Activated CD4-positive, alpha-beta T cell treated with anti-CD3 and anti-CD28 coated beads for 24 hours (primary cell): ENCODE measurements at places on chromosomes 2 and 18.

- no peak for DNase-seq
These were observed 1923.6 kb upstream of the PIK3C3 start for GRCh38 chr18:40031435-40031834.

DNA sequence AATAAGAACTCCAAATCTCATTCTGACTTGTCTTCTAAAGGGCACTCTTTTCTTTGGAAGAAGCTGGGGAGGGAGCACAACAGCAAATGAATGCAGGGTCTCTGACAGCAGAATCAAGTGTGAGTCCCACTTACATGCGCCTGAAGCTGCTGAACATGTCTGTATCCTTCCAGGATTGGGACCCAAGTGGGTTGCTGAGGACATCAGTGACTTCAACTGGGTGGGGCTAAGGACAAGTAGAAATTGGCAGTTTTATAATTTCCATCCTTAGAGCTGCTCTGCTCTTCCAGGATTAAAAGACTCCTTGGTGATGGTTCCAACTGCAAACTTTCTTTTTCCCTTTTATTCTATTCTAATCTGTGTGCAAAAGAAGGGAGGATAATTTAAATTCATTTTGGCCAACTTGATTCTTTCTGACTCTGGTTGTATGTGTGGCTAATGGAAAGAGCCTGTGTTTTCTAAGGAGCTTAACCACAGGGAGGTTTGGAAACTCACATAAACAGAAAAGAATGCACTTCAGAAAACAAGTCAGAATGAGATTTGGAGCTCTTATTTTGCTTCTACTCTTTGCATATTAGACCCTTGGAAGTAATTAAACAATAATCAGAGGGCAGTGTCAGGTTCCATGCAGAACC lies 20.6 kb downstream of the ANTXR1 start:
- DNase-seq, result no peak

GRCh38 chr2:127324635-127325034 lies 30.7 kb upstream of the ERCC3 start:
- no peak for DNase-seq

DNA sequence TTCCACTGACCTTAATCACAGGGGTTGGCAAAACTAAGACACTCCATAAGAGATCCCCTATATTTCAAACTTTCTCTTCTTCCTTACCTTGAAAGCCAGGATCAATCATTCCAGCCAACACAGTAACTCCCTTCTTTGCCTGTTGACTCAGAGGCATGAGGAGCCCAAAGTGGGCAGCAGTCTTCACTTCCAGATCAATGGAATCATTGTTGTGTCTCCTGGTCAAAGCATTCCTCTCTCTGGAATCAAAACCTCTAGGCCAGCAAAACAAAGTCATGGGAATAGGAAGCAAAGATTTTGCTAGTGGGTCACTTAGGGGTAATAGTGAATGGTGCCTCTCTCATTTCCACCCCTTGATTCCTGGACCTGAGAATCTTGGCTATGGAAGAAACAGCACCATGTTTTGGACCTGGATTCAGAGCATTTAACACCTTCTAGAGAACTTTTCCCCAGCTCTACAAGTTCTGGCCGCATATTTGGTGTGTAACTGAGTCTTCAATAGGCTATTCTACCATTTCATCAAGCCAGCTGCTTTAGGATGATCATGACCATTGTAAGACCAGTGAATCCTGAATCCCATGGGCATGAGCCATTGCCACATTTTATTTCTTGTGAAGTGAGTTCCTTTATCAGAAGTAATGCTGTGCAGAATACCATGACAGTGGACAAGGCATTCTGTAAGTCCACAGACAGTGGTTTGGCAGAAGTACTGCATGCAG lies 65.7 kb upstream of the SERPINE2 start:
- no peak for DNase-seq

DNA sequence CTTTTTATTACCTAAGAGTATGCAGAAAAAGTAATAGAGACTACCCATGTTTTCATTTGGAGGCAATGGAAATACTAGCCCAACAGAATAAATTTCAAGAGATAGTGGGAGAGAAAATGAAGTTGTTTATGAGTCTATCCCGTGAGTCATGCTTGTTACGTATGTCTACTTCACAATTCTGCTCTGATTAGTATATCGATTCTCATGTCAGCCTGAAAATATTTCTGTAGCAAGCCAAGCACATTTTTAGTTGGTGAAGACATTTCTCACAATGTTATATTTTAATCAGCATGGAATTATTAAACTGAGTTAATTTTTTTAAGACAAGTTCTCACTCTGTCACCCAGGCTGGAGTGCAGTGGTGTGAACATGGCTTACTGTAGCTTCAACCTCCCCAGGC lies 346.1 kb downstream of the RPRM start:
- DNase-seq, result no peak

GRCh38 chr18:57014772-57015413 lies 132.0 kb upstream of the BOD1L2 start:
- DNase-seq, result no peak

DNA sequence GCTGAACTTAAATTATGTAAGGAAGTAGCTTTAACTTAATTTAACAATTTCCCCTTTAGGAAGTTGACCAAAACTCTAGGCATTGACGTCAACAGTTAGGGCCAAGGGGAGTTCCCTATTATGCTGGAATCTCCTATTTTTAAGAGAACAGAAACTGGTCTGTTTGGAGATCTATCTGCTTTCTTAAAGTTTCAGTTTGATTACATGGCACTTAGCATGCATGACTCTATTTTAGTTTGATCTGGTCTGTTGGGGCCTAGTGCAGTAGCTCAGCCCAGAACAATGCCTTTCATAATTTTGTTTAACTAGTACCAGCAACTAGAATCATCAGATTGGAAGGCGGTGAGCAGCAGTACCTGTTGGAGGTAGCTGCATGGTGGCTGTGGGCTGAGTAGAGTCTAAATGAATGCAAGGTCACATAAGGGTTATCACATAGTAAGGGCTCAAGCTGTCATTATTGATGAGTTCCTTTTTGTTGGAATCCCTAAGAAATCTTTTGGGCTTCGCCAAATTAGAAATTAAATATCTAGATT lies 60.5 kb upstream of the ZNG1B start:
- no peak for DNase-seq

DNA sequence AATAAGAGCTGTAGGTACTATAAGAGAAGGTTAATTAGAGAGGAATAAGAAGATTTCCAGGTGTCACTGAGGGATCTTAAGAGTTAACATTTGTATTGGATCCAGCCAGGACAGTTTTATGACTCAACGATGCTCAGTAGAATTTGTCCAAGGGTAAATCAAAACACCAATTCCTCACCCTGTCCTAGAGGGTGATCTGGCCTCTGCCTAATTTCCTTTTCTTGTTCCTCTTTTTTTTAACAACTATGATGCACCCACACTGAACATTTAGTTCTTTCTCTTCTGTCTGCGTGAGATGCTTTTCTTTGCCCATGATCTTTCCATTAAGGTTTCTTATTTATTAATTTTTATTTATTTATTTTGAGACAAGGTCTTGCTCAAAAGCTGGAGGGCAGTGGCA lies 92.0 kb downstream of the PMS1 start:
- no peak for DNase-seq

DNA sequence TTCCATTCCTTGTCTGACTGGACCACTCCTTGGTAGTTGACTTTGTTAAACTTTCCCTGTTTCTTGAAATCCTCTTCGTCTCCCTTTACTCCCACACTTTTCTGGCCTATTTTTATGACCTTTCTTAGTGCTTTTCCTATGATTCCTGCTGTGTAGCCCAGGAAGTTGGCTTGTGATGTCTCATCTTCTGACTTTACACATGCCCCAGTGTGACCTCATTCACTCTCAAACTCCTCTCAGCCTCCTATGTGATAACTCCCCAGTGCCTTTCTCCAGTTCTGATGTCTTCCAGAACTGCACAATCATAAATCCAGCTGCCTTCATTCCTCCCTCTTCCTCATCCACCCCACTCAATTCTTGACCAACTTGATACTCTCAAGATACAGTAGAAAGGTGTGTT lies 407.6 kb downstream of the TGIF1 start:
- no peak for DNase-seq

- no peak for DNase-seq
These were observed 166.9 kb upstream of the OSR1 start for GRCh38 chr2:19525313-19525712.

DNA sequence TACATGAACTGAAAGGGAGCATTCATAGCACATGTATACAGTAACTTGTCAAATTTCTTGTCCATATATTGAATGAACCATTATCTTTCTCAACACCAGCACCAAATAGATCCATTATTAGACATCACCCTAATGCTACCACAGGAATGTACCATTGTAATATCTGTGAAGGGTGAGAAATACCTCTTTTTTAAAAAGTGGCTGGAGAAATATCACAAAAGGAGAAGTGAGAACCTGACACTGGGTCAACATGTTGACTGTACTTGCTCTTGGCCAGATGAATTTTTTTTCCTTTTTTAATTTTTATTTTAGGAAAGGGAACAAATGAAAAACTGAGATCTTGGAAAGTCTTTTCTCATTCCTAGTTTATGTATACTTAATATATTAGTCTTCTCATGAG lies 63.5 kb downstream of the CAVIN2 start:
- no peak for DNase-seq

DNA sequence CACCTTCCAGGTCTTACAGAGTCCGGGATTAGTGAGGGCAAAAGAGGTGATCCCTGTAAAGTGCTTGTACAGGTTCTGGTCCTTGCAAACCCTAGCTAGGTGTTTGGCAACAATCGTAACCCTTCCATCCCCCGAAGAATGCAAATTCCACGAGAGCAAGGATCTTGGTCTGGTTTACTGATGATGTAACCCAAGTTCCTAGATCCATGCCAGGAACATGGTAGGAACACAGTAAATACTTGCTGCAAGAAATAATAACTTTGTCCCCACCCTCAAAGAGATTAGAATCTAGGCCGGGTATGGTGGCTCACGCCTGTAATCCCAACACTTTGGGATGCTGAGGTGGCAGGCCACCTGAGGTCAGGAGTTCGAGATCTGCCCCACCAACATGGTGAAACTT lies 6.8 kb upstream of the NEU2 start:
- DNase-seq, result no peak

DNA sequence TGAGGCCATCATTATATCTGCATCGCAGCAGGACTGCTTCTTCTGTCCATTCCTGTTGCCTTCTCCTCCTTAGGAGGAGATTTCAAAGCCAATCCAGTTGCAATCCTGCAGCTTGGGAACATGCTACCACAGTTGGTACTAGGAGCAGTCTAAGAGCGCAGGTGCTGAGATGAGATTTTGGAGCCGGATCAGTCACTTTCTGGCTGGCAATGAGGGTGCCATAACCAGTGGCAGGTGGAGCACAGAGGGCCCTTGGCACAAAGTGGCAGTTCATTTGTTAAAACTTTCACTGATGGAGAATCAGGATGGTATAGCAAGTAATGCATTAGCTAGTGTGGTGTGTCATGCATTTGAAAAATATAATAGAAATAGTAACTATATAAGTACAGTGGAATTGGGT lies 173.7 kb upstream of the ATP5MC3 start:
- no peak for DNase-seq

- DNase-seq, result no peak
These were observed 2.4 kb downstream of the OSR1 start for GRCh38 chr2:19355931-19356544.

- DNase-seq, result no peak
These were observed 81.3 kb downstream of the VWC2L start for GRCh38 chr2:214492152-214492551.

DNA sequence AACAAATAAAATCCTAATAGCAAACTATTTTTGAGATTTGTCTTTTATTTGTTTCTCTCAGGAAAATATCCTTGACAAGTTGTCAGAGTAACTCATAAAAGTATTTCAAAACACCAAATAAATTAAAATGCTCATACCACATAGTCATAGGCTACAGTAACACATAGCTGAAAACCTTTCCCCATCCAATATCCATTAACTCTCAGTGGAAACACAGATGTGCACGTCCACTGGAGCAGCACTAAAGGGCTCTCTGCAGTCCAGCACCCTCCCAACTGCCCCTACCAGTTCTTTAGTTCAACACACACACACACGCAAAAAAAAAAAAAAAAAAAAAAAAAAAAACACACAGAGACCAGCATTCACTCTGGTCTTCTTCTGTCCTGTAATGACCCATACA lies 879 bp upstream of the XDH start:
- no peak for DNase-seq

DNA sequence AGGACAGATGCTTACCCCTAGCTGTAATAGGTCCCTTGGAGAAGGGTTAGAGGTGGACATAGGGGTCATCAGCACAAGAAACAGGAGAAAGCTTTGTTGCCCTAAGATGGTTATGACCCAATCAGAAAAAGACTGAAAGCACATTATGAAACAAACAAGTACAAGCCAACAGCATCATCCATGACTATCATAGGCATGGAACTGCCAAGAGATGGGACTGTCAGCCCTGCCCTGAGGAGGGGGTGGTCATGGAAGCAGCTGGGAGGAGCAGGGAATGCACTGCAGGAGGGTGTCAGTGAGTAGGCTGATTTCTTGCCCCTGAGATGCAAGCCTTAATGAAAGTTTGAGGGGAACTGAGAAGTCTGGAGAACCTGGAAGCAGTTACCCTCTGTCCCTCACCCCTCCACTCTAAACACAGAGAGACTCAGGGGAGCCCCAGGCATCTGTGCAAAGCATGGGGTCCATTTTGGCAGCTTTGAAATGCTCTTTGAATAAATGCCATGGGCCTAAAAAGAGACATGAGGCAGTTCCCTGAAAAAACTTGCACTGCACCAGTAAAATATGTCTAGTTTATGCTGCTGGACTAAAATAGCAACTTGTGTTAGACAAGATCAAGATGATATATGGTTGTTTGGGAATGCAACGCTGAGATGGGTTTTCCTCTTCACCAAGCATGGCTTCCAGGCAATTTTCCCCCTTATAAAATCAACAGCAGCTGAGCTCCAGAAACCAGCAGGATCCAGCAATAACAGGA lies 122.7 kb upstream of the ZFP36L2 start:
- DNase-seq, result no peak

DNA sequence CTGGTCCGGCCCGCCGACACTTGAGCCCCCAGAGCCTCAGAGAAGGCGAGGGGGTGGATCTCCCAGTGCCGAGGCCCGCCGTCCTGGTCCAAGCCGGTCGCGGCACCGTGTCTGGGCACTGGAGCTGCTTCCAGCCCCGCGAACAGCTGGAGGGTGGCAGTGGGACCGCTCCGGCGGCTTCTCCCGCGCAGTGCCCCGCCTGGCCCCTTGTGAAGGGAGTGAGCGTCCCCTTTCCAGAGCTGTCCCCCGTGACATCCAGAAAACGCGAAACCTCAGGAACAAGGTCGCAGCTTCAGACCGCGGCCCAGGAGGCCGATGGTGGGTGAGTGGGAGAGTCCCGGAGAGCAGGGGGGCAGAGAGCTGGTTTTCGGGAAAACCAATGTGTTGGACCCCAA lies 579 bp upstream of the EMX1 start:
- no peak for DNase-seq

- no peak for DNase-seq
These were observed 177.7 kb upstream of the TWIST2 start for GRCh38 chr2:238670111-238670585.

DNA sequence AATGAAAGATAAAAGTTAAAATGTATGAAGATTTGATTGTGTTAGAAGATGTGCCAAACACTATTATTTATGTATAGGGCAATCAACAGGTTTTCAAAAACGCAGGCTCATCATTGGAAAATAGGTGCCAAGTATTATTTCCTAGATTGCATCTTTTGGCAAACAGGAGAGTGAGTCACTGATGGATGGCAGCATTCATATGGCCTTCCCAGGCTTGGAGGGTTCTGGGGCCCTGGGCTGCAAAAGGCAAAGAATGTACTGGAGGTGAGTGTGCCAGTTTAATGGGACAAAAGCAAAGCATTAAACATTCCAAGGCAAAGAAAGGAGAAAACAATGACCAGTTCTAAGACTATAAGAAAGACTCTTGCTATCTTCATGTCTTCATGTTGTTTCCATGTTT lies 379.4 kb downstream of the RIT2 start:
- DNase-seq, result no peak
